ENCODE measurements at places on chromosomes 4 and X.

GRCh38 chr4:89739311-89739988 lies 97.5 kb downstream of the SNCA start:
- no peak for DNase-seq

GRCh38 chr4:78168029-78168428 lies 110.9 kb downstream of the FRAS1 start:
- no peak for DNase-seq

DNA sequence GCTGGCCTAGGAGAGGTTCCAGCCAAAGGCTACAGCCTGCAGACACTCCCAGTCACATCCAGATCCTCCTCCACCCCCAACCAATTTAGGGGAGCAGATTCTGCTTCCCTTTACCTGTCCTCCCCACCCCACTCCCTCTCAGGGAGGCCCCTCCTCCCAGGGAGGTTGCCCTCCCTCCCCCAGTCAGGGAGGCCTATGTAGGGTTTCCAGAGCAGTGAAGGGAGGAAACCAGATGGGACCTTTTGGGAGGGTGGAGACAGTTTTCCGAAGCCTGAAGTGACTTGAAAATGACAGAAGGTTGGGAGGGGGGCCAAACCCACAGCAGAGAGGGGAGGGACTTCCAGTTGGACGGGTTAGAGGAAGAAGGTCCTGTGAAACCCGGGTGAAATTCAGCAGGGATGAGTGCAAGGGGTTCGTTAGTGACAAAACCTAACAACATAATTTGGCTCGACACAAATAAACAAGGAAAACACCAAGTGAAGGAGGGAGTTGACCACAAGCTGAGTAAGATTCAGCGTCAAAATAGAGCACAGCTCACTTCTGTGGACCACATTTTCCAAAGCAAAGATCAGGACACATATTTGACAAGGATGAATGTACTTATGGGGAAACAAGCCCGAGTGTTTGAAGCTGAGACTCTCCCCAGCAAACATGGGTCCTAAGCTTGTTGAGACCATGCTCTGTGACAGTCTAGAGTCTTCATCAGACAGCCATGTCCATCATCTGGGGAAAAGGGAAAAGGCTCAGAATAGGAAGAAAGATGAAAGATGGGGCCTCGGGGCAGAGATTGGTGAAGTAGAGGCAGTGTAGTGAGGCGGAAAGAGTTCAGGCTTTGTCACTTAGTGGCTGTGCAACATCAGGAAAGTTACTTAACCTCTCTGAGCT lies 46.4 kb downstream of the PRPS1 start:
- DNase-seq = no peak

- DNase-seq = no peak
Measured at GRCh38 chrX:96713303-96713702, 28.7 kb downstream of the DIAPH2 start.

GRCh38 chr4:123398853-123399626 lies 2.4 kb downstream of the SPRY1 start:
- peak; percentile 9 for DNase-seq

- no peak for DNase-seq
Measured at GRCh38 chr4:76160355-76160754, 12.2 kb upstream of the NUP54 start.

DNA sequence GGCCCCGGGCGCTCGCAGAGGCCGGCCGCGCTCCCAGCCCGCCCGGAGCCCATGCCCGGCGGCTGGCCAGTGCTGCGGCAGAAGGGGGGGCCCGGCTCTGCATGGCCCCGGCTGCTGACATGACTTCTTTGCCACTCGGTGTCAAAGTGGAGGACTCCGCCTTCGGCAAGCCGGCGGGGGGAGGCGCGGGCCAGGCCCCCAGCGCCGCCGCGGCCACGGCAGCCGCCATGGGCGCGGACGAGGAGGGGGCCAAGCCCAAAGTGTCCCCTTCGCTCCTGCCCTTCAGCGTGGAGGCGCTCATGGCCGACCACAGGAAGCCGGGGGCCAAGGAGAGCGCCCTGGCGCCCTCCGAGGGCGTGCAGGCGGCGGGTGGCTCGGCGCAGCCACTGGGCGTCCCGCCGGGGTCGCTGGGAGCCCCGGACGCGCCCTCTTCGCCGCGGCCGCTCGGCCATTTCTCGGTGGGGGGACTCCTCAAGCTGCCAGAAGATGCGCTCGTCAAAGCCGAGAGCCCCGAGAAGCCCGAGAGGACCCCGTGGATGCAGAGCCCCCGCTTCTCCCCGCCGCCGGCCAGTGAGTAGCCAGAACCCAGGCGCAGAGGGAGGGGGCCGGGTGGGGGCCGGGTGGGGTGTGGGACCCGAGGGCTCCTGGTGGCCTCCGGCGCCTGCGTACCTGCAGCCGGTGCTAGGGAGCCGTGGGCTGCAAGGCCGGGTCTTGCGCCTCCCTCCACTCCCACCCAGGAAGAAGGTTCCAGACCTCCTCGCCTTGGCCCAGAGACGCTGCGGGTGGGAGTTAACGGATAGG lies 534 bp downstream of the MSX1 start:
- DNase-seq = no peak

GRCh38 chr4:184959786-184960185 lies 58.5 kb upstream of the HELT start:
- DNase-seq = no peak

GRCh38 chr4:73916172-73916925 lies 47.2 kb downstream of the CXCL1 start:
- DNase-seq = no peak

- no peak for DNase-seq
Measured at GRCh38 chr4:6153874-6154273, 46.5 kb downstream of the JAKMIP1 start.

GRCh38 chr4:161132715-161133425 lies 1030.9 kb downstream of the FSTL5 start:
- DNase-seq = no peak

DNA sequence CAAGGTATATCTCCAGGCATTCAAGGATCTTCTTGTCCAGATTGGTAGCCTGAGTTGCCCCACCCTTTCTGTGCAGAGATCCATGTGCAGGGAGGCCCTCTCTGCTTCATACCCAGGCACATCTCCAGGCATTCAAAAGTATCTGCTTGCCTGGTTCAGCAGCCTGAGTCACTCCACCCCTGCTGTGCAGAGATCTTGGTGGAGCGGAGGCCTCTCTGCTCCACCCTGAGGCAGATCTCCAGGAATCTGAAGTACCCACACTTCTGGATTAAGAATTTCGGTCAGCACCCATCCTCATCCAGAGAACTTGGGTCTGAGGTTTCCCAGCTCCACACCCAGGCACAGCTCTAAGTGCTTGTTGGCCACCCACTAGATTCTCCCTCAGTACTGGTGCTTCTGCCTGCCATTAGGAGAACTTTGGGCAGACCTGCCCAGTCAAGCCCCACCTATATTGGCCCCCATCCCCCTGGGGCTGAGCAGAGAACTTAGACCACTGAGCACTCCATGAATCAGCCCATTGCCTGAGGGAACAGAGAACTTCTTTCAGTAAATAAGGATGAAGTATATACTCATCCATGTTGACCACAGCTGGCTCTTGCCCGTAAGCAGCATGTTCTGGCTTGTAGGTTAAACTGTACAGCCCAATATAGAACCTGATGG lies 199.5 kb upstream of the ZCCHC13 start:
- no peak for DNase-seq

GRCh38 chr4:118221227-118221800 lies 131.5 kb downstream of the PRSS12 start:
- no peak for DNase-seq

DNA sequence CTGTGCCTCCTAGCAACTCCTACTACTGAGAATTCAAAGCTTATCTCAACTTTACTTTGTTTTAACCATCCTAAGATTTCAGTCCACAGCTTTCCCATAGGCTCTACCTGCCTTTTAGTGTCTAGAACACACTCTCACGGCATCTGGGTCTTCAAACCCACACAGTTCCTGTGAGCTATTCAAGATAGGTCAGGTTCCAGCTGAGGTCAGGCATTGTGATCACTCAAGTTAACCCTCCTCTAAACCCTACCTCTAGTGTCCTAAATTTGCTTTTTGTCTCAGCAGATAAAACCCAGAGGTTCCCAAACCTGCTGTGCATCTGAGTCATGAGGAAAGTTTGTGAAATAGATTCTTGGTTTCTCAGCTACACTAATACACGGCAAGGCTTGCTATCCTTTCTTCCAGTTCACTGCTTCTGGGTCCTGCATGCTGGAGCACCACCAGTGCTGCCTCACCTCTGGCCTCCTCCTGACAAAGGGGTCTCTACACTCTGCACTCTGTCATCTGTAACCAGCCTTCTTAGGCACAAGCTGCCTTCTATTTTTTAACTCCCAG lies 324.6 kb upstream of the MAGEB2 start:
- DNase-seq = no peak

- DNase-seq = no peak
Measured at GRCh38 chr4:20778896-20779295, 78.6 kb downstream of the PACRGL start.

DNA sequence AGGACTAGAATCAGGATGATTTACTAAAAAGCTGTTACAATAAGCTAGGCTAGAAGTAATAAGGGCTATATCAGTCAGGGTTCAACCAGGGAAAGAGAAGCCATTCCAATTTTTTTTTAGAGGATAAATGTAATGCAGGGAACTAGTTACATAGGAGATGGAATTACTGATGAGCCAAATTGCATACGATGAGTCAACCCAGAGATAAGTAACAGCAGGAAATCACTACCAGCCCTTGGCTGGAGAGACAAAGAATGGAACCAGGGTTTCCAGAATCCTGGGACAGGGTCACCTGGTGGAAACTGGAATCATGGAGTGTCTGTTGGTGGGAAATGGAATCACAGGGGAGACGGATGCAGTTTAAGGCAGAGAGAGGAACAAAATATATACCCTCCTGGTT lies 13.1 kb upstream of the MAGEA4 start:
- no peak for DNase-seq

DNA sequence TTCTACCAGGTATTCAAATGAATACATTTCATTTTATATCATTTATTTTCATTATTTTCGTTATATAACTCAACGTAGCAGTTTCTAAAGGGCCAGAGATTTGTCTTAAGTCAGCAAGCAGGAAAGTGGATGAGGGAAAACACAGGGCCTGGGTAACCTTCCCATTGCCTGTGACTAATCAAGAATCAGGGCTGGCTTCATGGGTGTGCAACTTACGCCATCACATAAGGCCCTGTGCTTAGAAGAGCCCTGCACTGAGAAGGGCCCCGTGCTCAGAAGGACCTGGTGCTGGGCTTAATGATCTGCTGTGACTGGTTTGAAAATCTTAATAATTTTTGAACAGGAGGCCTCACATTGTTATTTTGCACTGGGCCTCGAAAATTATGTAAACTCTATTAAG lies 65.4 kb upstream of the FAM9C start:
- DNase-seq = no peak

- no peak for DNase-seq
Measured at GRCh38 chr4:168575473-168575872, 78.6 kb downstream of the PALLD start.

DNA sequence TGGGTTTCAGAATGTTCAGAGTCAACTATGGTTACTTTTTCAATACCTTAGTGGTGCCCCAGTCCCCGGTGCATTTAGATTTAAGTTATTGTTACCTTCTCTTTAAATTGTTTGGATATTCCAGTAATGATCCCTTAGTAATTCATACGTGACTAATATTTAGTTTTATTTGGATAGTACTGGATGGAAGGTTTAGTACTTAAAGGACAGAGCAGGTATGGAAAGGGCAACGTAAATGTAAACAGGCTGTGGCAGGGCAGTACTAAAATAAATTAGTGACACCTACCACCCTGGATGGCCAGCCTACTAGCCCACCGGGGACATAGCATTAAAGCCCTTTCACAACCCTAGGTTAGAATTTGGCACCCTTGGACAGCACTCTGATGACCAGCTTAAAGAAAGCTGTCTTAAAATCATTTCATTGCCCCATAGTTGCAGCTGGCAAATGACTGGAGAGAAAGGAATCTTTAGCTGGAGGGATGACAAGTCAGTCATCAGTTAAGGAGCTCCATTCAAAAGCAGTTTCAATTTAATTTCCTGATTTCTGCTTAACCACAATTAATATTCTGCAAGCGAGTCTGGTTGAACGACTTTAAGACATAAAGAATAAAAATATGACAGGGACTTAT lies 16.4 kb downstream of the PLP1 start:
- no peak for DNase-seq
